Foreskin fibroblast (primary cell): ENCODE measurements at places on chromosomes 1 and 21.

GRCh38 chr1:238063454-238063853 lies 172.7 kb upstream of the ZP4 start:
- DNase-seq: peak; percentile 0

- no peak for DNase-seq
Measured at GRCh38 chr21:18518054-18518481, 114.5 kb upstream of the TMPRSS15 start.

DNA sequence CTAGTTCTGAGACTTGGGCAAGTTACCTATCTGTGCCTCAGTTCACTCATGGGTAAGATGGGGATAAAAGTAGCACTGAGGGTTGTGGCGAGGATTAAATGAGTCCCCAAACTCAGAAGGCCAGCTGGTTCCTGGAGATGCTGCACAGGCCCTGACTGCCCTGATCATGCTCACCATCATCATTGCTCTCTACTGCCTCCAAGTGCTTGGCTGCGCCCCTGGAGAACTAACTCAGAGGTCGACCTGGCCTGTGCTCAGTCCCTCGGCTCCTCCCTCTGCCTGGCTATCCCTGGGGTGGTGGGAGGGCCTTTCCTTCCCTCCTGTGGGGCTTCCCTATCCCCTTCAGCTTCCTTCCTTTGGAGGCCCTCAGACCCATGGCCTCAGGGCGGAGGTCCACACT lies 5.6 kb downstream of the SLC5A9 start:
- DNase-seq: no peak

DNA sequence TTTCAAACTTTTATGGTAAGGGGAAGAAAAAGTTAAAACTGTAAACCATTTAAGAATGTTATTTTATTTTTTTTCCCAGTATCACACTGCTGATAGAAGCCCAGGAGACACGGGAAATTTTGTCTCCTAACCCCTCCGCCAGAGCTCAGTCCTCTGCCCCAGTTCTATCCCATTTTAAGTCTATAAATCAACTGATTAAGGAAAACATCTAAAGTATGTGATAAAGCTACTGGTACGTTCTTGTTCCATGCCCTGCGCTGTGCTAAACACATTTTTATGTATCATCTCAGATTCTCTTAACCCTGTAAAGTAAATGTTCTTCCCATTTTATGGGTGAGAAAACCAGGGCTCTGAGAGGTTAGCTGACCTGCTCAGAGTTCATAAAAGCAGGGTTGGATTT lies 34.7 kb downstream of the NIPAL3 start:
- no peak for DNase-seq

- no peak for DNase-seq
Measured at GRCh38 chr1:94677714-94678113, 136.2 kb upstream of the F3 start.

GRCh38 chr1:93663208-93663614 lies 18.4 kb downstream of the BCAR3 start:
- no peak for DNase-seq

DNA sequence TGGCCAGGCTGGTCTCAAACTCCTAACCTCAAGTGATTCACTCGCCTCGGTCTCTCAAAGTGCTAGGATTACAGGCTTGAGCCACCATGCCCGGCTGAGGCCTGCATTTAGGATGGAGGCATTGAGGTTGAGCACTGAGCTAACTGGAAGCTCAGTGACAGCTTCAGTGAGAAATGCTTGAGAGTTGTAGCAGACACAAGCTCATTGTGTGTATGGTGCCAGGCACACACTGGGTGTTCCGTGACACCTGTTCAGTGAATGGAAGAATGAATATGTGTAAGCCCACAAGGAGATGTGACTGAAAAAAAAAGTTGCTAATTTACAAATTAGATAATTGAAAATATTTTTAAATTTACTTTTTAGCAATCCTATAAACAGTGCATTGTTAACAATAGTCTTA lies 21.8 kb downstream of the LURAP1 start:
- no peak for DNase-seq
